ENCODE measurements at places on chromosomes 6 and 20.

DNA sequence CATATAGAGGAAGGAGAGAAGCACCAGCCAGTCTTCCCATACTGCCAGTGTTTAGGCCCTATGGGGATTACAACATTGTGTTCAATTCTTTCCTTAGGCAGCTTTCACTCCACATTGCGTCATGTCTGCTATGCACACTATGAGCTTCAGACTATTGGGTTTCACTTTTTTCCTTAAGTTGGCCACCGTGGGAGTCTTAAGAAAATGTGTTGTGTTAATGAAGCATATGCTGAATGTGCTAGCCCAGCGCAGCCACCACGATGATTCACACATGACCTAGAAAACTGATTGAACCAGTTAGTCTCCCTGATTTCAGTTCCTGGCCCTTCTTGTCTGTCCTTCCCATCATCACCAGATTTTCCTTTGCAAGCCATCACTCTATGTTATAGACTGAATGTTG is 21.5 kb downstream of the TUBB2B start:
- no peak for DNase-seq

DNA sequence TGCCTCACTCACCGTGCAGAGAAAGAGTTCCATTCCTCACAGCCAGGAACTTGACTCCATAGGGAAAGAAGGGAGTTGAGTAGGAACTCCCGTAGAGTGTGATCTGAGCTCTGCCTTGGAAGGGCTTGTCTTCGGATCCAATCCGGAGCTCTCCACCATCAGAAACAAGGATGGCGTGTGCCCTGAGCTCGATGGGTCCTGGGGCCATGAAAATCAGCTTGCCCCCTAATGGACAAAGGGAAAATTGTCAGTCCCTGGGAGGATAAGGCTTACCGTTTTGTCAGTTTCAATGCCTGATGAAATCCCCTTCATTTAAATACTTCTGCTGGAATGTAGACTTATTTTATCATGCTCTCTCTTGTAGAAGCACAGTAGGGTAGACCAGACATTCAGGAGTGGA is 153.3 kb downstream of the PKHD1 start:
- no peak for DNase-seq

DNA sequence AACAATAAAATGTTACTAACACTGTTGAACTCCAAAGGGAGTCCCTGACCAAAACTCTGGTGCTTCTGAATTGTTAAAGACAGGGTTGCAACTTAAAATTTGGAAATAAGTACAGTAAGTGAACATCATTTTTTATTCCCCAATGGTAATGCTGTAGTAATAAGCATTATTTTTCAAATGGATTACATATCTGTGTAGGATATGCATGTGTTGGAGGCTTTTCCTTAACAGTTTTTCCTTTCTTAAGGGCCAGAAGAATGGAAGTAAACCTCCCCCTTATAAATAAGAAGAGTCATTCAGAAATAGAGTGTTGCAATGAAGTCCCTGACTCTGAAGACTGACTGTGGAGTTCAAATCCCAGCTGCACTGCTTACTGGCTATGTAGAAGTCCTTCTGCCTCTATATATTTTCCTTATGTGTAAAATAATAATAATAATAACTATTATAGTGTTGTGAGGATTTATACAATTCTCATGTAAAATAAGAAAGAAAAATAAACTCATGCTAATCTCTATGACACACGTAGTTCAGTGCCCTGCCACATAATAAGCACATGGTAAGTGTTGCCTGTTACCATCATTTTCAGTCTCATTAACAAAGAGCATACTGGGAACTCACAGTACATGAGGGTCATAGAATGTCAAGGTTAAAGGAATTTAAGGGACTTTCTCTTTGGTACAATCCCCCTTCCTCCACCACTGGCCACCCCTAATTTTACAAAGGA is 129.8 kb upstream of the SMLR1 start:
- DNase-seq = no peak

DNA sequence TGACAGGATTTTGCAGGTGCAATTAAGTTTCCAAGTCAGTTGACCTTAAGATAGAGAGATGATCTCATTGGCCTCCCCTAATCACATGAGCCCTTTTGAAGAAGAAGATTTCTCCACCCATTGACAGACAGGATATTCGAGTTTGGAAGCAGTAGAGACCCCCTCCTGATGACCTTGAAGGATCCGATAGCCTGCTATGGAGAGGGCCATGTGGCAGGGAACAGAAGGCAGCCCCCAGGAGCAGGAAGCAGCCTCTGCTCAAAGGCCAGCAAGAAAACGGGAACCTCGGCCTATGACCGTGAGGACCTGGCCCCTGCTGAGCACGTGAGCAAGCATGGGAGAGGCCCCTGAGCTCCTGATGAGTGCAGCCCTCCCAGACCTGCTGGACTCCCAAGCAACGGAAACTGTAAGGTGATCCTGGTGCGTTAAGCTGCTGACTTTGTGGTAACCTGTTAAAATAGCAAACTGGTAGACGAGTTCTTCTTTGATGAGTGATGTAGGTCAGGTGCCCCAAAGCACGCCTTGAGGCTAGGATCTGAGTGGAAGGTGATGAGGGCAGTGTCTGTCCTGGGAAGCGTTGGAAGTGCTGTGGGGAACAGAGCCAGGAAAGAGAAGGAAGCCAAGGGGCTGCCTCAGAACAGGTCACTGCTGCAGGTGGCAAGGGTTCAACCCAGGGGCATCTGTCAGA is 18.5 kb upstream of the TUBB2A start:
- no peak for DNase-seq

DNA sequence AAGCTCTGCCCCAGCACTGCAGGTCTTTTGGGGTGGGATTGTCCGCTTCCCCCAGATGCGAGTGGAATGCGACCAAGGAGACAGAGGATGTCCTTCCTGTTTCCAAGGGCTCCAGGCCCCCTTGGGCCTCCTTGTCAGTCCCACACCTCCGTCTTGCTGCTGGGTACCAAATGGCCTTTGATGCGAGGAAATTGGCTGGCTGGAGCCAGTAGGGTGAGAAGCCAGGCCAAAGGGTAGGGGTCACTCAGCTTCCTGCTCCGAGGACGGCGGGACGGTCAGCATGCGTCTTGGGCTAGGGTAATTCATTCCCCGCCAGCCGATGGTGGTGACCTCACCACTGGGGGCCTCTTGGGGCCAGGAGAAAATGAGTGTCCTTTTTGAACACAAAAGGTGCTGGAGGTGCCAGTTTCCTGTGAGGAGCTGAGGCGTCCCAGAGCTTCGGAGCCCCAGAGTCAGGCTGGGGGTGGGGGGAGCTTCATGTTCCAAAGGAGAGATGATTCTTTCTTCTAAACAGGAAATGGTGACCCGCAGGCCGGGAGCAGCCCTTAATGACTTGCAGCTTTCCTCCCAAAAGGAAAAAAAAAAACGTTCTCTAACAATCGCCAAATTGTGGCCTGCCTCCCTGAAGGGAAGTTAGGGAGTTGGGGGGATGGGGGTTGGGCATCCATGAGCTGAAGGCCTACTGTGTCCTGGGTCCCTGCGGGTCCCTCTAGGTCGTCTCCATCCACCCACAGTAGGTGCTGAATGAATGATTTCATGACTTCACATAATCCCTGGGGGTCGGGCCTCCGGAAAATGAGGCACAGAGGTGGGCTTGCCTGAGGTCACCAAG is 6.7 kb downstream of the SNAI1 start:
- DNase-seq = no peak

DNA sequence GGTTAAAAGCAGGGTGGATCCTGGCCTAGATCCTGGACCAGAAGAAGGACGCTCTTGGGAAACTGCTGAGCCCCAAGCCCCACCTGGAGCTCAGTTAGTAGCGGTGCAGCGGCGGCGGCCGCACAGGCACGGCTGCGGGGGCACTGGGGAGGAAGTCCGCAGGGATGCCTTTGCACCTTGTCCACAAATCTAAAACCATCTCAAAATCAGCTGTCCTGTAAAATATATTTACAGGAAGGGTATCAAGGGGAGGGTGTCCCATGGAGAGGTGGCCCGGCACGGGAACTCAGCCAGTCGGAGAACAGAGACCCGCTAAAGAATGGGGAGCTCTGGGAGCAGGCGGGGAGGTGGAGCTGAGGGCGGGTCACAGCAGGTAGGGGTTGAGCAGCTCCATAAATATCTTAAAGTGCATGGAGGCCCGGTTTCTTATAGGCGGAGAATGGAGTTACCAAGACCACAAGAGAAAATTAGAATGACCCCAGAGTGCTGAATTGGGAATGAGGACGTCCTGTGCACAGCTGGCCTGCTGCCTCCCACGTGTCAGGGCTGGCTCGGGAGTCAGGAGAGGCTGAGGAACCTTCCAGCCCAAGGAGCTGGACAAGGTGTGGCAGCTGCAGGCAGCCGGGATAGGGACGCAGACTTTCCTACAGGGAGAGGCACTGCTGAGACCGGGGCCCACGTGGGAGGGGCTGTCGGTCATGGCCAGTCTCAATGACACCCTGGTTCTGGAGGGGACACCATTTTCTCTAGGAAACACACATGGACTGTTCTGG is 8.0 kb downstream of the MTG2 start:
- DNase-seq = no peak

DNA sequence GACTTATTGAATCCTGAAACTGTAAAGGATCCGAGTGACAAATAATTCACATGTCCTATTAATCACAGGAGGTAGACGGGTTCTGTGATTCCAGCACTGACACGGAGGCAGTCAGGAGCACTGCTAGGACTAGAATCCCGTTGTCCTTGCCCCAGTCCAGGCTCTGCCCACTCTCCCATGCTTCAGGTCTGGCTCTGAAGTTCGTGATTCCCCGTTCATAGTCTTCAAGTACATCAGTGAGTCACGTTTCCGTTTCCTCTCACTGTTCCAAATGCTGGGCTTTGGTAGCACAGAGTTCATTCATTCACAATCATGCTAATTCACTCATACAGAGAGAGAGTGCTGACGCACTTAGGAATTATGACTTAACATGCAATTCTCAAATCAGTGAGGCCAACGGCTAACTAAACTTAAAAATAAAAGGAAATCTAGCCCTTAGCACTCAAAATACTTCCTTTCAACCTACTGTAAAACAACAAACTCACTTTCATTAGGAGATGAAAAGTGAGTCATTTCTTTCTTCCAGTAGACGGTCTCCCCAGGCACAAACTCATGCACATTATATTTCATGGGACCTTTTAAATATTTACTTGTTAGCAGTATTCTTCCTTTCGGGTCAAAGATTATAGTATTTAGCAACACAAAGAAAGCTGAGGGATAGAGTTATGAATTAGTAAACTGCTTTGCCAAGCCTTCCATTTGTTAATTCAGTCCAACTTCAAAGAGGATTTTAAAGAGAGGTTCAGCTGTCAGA is 94.0 kb upstream of the NHSL1 start:
- DNase-seq = no peak

DNA sequence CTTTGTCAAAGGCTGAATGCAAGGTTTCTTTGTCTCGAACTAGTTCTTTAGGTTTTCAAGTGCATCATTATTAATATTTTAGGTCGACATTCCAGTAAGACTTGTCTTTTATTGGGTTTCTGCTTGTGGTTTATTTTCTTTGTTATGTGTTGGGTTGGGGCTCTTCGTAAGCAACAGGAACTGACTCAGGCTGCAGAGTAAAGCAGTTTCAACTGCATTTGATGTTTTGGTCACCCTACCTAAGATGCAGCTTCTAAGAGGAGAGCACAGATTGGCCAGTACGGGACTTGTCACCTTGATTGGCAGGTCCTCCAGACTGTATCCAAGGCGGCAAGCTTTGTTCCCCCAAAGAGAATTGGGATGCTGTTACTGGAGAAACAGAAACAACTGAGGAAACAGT is 149.5 kb upstream of the SULF2 start:
- DNase-seq = no peak

DNA sequence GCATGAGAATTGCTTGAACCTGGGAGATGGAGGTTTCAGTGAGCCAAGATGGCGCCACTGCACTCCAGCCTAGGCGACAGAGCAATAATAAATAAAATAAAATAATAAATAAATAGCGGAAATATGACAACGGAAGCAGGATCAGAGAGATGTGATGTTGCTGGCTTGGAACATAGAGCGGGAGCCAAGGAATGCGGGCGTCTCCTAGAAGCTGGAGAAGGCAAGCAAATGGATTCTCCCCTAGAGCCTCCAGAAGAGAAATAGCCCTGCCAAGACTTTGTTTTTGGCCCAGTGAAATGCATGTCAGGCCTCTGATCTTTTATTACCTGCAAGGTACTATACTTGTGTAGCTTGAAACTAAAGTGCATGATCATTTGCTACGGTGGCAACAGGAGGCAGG is 12.4 kb downstream of the KIAA1755 start:
- no peak for DNase-seq

- no peak for DNase-seq
Observed at GRCh38 chr20:53154540-53154939, 182.4 kb downstream of the TSHZ2 start.

DNA sequence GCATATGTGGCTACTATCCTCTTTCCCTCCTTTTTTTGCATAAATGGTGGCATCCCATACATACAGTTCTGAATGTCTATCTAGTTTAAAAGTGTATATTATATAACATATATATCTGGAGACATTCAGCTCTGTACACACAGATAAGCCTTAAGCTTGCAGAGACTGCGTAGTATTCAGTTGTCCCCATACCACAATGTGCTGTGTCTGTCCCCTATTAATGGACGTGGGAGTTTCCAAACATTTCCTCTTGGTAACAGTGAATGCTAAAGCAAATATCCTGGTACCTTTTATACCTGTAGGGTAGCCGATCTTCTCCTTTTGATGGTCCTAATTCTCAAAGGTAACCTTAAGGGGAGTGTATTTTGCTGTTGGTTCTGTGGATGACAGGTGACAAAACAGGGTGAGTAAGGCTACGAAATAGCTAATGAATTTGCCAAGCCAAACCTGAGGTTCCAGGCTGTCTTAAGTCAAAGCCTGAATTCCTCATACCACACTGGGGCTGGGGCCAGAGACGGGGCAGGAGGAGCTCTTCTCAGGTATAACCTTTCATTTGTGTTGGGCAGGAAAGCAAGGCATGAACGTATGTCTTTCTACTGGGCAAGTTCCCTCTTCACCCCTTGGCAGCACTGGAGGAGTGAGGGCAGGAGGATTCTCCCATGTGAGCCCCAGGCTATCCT is 7.8 kb upstream of the C2 start:
- DNase-seq = no peak

DNA sequence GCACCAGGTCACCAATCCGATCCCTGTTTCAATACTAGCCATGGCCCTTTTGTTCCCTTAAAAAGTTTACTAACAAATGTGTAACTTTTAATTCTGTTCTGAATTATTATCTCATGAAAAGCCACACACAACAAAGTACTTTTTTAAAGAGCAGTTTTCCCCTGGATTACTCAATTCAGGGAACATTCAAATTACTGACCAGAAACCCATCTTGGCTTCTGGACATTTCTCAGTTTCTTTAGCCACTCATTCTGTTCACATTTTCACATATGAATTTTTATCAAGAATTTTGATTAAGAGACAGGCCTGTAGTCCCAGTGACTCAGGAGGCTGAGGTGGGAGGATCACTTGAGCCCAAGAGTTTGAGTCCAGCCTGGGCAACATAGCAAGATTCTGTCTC is 47.4 kb downstream of the INSM1 start:
- DNase-seq = no peak

GRCh38 chr6:24630856-24631505 is 15.0 kb downstream of the KIAA0319 start:
- DNase-seq = no peak

GRCh38 chr20:17128206-17128605 is 98.6 kb upstream of the PCSK2 start:
- no peak for DNase-seq
